Neuronal stem cell (in vitro differentiated cells): ENCODE measurements at places on chromosomes 6 and 20.
A peak's percentile ranks its signal among the peaks of the same experiment; 100 is the strongest.

- no peak overlapping the region for H3K27ac ChIP-seq
- no peaks in the 10 kb centered on the region for H3K27me3 ChIP-seq
- no peaks in the 10 kb centered on the region for H3K36me3 ChIP-seq
- no peaks in the 10 kb centered on the region for H3K4me1 ChIP-seq
- H3K4me3 ChIP-seq = no peak overlapping the region
- no peak for DNase-seq
These were observed 29.3 kb upstream of the SSTR4 start for GRCh38 chr20:23005776-23006175.

- no peaks in the 10 kb centered on the region for H3K36me3 ChIP-seq
- H3K4me1 ChIP-seq = peaks cover 12% of the 10 kb centered on the region
- no peak overlapping the region for H3K4me3 ChIP-seq
- no peaks in the 10 kb centered on the region for H3K27me3 ChIP-seq
- no peak for DNase-seq
- no peak overlapping the region for H3K27ac ChIP-seq
These were observed 109.6 kb upstream of the RPS6KA2 start for GRCh38 chr6:166736634-166737033.

- no peak overlapping the region for H3K27ac ChIP-seq
- H3K36me3 ChIP-seq = no peaks in the 10 kb centered on the region
- no peaks in the 10 kb centered on the region for H3K27me3 ChIP-seq
- no peak overlapping the region for H3K4me3 ChIP-seq
- H3K4me1 ChIP-seq = no peaks in the 10 kb centered on the region
These were observed 113.5 kb downstream of the EPM2A start for GRCh38 chr6:145621776-145622175.

- no peak overlapping the region for H3K4me3 ChIP-seq
- DNase-seq = no peak
- H3K4me1 ChIP-seq = no peaks in the 10 kb centered on the region
- H3K27me3 ChIP-seq = no peaks in the 10 kb centered on the region
These were observed 71.1 kb upstream of the THEMIS start for GRCh38 chr6:127971945-127972391.

DNA sequence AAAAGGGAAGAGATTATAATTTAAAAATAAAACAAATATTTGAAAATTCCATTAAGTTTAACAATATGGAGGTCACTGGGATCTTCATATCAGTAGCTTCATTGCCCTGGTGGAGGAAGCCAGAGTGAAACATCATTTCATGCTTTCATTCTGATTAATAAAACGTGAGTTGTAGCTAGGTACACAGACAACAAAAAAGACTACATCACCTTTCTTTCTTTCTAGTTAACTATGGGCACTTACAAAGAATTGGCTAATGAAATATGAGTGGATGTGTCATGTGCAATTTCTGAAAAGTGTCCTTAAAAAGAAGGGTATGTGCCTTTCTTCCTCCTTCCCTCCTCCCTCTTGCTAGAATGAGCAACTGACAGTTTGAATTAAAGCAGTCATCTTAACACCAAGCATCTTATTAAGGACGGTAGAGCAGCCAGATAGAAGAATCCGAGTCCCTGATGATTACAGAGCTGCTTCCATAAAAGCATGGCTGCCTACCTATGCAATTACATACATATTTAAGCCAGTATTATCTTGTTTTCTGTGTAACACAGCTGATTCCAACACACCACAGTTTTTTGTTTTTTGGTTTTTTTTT lies 3.4 kb downstream of the SERAC1 start:
- H3K27me3 ChIP-seq = no peaks in the 10 kb centered on the region
- no peak overlapping the region for H3K27ac ChIP-seq
- no peaks in the 10 kb centered on the region for H3K36me3 ChIP-seq
- no peaks in the 10 kb centered on the region for H3K4me1 ChIP-seq

DNA sequence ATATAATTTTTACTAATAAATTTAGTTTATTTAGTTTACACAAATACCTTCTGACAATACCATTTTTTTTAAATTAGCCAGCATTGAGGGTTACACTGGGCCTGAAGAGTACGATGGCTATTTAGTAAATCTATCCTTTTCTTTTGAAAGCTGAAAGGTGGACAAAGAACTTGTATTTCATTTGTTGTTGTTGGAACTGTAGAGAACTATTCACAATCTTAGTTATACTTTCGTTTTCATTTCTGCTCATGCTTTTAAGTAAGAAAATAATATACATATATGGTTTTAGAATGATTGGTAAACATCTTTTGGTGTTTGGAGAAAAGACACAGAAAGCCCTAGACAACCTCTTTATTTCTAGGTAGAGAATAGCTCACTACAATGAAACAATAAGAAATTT lies 165.3 kb upstream of the FAM83B start:
- no peak overlapping the region for H3K4me3 ChIP-seq
- no peaks in the 10 kb centered on the region for H3K36me3 ChIP-seq
- no peak for DNase-seq
- no peak overlapping the region for H3K27ac ChIP-seq

DNA sequence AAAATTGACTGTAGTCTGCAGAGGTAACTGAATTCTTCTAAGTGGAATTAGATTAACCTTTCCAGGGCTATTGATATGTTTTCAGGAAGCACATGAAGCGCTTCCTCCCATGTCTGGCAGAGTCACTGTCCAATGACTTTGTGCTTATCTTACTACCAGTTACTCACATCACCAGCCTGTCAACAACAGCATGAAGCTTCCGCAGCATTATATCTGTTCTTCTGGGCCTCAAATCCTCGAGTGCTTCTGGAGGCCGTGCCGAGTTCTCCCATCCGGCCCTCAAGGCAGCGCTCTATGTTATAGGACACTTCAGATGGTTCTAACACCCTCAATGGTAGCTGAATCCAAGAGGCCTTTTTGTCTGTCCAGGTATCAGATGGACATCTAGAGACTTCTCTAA lies 33.2 kb downstream of the PSMG4 start:
- no peak overlapping the region for H3K27ac ChIP-seq
- no peak overlapping the region for H3K4me3 ChIP-seq
- no peak for DNase-seq
- no peaks in the 10 kb centered on the region for H3K27me3 ChIP-seq

GRCh38 chr6:64376394-64376793 lies 740.8 kb downstream of the PHF3 start:
- no peaks in the 10 kb centered on the region for H3K36me3 ChIP-seq
- peak overlapping the region; percentile 70 for H3K27ac ChIP-seq
- peak; percentile 61 for DNase-seq
- no peaks in the 10 kb centered on the region for H3K4me1 ChIP-seq

GRCh38 chr20:51460569-51461265 lies 81.8 kb downstream of the NFATC2 start:
- no peak for DNase-seq
- no peak overlapping the region for H3K4me3 ChIP-seq
- H3K27me3 ChIP-seq = no peaks in the 10 kb centered on the region
- H3K4me1 ChIP-seq = peaks cover 4% of the 10 kb centered on the region

GRCh38 chr20:34831936-34832335 lies 6.5 kb upstream of the NCOA6 start:
- no peak overlapping the region for H3K4me3 ChIP-seq
- H3K27me3 ChIP-seq = no peaks in the 10 kb centered on the region
- no peaks in the 10 kb centered on the region for H3K36me3 ChIP-seq
- no peak for DNase-seq
